ENCODE measurements at places on chromosomes 1 and 21.

GRCh38 chr1:55190109-55190508 is 25.1 kb downstream of the USP24 start:
- DNase-seq, result no peak

DNA sequence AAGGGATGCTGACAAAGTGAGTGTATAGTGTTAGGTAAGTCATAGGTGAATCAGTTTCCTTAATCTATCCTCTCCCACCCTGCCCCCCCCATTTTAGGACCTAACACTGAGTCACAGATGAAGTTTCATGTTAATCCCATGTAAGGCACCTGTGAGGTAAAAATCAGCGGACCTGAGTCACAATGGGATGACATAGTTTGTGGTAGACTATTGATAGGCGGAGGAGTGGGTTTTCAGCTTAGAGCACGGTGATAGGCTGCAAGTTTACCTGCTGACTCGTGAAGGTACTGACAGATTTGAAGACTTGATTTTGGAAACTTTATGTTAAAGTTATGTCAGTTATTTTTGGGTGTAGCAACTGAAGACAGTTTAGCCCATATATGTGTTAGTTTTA is 1.7 kb downstream of the TOR1AIP1 start:
- DNase-seq, result peak; percentile 43

DNA sequence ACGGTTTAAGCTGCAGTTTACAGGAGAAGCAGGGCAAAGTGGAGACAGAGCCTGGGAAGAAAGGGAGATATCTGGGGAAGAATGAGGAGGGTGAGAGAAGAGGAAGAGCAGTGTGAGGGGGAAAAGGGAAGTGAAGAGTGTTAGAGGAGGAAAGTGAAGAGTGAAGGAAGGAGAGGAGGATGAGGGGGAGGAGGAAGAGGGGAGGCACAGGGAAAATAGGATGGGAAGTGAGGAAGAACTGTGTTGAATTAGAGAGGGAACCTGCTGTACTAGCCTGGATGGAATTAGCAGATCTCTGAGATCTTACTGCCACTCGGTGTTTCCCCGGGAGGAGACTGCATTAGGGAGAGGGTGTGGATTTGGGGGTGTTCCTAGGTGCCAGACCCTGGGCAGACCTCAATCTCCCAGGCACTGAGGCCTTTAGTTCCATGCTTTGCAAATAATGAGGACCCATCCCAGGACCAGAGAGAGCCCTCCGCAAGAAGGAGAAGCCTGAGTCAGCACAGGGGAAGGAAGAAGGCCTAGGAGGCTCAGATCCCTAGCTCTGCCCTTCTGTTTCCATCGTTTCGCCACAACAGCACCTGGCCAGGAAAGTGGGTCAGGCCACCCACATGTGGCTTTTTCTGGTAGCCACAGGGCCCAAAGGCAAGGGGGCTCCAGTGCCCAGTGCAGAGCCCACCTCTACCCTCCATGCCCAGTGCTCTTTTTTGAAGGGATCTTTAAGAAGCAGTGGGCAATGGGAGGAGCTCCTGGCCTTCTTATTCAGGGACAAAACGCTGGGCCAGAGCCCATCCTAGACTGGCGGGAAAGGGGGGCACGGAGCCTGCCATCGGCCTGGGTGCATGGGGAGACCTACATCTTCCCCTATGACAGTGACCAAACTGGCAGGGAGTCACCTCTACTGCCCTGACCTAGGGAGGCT is 2.0 kb downstream of the LRRN2 start:
- no peak for DNase-seq

DNA sequence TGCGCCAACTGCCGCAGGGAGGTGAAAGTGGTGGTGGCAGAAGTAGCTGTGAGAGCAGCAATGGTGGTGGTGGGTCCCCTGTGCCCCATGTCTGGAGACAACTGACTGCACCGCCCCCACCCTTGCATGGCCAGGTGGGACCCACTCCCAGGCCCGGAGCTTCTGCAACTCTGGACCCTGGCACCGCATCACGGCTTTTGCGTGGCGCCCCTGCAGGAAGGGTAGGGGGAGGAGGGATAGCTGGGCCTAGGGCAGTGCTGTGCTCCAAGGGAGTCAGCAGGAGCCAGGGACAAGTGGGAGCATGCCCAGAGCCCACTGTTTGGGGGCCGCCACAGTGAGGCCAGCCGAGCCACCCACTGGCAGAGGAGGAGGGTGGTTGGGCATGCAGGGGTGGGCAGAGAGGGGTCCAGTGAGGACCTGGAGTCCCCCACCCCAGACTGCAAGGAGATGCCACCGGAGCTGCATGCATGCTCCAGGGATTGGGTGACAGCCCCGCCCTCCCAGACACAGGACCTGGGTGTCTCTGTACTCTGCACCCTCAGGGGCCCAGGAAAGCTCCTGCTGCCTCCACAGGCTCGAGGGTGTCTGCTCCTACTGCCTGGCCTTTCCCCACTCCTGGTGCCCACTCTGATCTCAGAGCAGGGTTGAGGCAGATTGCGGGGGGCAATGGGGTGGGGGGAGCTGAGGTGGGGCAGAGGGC is 9.8 kb upstream of the CTTNBP2NL start:
- DNase-seq, result no peak

- DNase-seq, result no peak
Observed at GRCh38 chr1:248823517-248824001, 2.2 kb downstream of the SH3BP5L start.

DNA sequence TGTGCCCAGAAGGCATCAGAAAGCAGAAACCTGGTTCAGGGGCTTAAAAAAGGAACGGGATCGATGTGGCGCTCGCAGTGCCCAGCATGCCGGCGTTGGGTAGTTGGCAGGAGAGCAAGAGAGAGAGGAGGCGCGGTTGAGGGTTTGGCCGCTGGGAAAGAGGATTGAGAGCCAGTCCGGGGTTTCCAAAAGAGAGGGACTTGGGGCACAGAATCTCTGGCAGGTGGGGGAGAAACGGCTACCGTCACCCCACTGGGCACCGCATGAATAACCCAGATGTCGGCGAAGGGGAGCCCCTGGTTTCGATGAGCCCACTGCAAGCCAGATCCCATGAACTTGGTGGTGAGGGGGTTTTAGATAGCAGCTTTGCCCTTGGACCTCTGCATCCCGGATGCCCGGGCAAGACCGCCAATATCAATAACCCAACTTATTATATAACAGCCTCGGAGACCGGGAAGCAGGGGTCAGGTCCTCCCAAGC is 60.4 kb upstream of the ACOT11 start:
- no peak for DNase-seq

GRCh38 chr1:158285756-158286241 is 3.9 kb upstream of the CD1C start:
- DNase-seq, result no peak

DNA sequence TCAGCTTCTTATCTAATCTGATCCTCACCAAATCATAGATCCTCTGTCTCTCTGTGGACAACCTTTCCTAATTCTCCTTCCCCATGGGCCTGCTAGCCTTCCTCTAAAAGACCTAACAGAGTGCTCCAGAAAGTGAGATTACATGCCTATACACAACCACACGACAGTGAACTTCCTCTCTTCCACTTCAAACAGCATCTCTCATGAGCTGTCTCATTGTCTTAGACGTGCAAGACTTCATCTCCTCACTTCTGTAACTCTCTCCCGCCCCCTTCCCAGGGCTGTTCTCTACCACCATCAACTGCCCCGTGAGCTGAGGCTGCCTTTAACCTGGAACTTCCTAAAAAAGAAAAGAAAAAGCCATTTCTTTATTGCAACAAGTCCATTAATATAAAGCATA is 14.1 kb upstream of the A3GALT2 start:
- no peak for DNase-seq

GRCh38 chr1:186465946-186466345 is 5.0 kb upstream of the PDC start:
- DNase-seq, result no peak
